ENCODE measurements at places on chromosomes 13 and 19.

DNA sequence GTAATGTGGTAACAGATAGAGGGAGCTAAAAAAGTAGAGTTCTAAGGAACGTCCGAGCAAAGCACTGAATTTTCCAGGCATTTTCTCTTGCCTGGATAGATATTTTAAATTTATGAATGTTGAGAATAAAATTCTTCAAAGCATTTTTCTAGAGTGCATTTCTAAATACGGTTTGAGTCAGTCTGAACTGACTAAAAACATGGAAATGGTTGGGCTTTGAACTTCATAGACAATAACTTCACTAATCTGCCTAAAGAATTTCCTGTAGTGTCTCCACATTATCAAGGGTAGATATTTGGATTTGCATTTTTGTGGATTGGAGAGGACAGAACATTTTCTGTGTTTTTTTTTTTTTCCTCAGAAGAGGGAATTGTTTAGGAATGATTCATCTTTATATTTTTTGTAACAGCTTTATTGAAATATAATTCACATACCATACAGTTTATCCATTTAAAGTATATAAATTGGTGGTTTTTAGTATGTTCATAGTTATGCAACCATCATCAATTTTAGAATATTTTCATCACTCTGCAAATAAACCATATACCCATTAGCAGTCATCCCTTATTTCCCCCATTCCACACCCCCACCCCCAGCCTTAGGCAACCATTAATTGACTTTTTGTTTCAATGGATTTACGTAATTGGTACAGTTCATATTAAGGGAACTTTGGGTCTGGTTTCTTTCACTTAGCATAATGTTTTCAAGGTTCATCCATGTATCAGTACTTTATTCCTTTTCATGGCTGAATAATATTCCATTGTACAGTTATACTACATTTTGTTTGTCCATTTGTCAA is 20.7 kb downstream of the GARRE1 start:
- DNase-seq, result no peak

GRCh38 chr13:27403203-27403678 is 21.2 kb upstream of the GTF3A start:
- no peak for DNase-seq

- DNase-seq, result no peak
These were observed 40.8 kb downstream of the UNC13A start for GRCh38 chr19:17647071-17648020.

DNA sequence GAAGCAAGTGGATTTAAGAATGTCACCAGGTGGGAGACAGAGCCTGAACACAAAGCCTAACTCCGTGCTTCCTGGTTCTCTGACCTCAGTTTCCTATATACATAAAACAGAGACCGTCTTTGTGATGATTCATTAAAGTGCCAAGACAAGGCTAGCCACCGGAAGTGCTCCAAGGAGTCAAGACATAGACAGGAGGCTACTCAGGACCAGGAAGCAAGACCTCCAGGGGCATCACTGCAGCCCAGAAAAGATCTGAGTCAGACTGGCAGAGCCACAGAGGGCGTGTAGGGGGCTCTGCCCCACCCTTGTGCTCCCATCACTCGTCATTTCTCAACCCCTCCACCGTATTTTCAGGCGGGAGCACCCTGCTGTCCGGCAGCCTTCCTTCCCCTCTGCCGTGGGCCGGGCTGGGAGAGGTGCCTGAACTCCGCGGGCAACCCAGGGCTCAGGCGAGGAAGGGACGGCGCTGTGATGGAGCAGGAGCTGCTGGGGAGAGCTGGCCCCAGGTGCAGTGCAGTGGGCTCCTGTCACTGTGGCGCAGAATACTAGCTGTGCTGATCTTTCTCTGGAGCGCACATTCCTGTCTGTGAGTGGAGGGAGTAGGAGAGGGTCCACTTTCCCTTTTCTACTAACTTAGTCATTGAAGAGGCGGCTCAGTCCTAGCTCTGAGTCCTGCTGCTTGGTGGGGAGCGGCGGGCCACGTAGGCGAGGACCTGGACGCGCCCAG is 134.7 kb upstream of the GPR12 start:
- no peak for DNase-seq

DNA sequence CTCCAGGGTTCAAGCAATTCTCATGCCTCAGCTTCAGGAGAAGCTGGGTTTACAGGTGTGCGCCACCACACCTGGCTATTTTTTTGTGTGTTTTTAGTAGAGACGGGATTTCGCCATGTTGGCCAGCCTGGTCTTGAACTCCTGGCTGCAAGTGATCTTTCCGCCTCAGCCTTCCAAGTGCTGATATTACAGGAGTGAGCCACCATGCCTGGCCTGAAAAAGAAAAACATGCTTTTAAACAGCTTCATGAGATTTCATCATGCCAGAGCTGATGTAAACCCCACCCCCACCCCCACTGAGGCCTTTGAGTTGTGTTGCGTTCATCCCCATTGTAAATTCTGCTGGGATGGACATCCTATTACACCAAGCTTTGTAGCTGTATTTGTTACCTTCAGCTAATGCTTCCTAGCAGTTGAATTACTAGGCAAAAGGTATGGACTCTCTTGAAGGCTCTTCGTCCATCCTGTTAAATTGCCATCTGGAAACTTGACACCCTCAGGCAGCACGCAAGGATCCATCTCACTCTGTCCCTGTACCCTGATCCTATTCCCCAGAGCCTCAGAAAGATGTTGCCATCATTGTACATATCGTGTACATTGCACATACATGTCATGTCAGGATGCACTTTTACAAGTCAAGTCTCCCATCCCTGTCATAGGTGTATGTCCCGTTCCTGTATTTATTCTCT is 47.3 kb downstream of the NFIX start:
- no peak for DNase-seq

GRCh38 chr19:39430675-39431593 is 4.8 kb downstream of the RPS16 start:
- no peak for DNase-seq

DNA sequence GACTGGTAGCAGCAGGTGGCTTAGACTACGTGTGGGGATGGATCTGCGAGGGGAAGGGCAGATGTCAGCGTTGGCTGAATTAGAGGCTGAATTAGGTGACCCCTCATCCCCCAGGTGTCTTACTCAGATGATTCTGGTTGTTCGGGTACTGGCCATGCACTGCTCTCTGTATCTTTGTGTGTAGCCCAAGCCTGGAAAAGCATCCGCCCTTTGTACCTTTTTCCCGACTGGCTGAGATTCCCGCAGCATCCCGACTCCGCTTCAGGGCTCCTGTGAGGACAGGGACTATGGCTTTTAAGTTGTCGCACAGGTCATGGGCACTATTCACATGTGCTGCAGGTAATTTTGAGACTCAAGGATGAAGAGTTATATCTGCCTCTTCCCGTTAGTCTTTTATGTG is 7.2 kb downstream of the TFDP1 start:
- no peak for DNase-seq

DNA sequence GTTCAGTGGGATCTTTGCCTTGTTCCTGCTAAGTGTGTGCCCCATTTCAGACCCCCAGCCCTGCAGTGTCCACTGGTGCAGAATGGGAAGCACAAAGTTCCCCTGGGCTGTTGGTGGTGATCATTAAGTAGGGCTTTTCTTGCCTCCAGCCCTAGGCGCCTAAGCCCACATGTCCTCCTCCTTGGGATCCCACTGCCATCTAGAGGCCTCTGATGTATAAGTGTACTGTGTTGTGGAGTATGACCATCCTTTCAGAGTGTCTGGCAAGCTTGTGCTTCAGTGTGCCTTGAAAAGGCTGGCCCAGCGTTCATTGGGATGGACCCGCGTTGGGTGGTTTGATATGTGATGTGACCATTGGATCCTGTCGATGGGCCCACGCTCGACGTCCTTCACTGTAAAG is 71.2 kb downstream of the WASF3 start:
- peak; percentile 51 for DNase-seq

- DNase-seq, result no peak
These were observed 7.0 kb upstream of the MAP2K2 start for GRCh38 chr19:4130744-4131438.

DNA sequence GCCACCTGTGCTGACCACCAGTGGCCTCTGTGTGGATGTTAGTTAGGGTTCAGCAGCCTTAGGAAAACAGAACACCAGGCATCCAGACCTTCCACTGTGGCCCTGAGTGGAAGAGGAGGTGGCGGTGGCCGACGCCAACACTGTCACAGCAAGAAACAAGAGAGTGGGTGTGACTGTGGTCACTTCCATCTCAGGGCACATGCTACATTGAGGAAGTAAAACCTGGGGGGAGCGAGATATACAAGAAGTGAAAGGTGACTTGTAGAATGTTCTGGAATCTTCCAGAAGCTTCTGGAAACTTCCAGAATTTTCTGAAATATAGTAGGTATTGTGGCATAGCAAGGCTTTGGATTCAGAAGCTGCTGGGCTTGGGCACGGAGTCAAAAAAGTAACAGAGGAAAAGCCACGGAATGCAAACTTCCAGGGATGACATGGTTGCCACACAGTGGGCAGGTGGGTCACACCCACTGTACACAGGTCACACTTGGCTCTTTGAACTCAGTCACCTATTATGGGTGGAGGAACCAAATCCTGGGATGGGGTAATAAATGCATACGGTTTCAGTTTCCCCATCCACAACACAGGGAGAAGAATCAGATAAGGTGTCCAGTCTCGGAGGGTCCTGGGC is 24.3 kb downstream of the GNG7 start:
- no peak for DNase-seq

DNA sequence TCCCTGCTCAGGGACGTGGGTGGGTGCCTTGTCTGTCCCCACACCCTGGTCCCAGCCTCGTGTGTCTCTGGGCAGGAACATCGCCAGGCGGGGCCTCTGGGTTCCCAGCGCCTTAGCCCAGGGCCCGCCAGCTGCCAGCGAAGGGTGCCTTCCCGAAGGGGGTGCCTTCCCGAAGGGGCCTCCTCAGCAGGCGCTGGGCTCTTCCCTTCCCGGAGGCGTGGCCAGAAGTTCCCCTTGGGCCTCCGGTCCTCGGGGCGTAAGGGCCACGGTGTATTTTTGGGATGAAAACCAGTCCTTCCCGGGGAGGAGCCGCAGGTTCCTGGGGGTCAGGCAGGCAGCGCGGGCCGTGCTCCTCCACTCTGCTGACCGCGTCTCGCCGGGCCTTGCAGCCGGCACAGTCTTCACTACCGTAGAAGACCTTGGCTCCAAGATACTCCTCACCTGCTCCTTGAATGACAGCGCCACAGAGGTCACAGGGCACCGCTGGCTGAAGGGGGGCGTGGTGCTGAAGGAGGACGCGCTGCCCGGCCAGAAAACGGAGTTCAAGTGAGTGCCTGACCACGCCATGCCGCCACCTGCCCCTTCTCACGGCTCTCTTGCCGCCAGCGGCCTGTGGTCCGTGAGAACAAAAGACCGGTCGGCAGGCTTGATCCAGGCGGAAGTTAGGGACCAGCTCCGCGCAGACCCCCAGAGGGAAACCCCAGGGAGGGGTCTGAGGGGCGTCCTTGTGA is 6.9 kb downstream of the BSG start:
- no peak for DNase-seq

GRCh38 chr13:33125821-33126570 is 109.8 kb downstream of the KL start:
- peak; percentile 62 for DNase-seq

GRCh38 chr13:42525035-42525504 is 48.9 kb upstream of the TNFSF11 start:
- no peak for DNase-seq

GRCh38 chr13:77729502-77730221 is 32.2 kb downstream of the SLAIN1 start:
- peak; percentile 14 for DNase-seq

DNA sequence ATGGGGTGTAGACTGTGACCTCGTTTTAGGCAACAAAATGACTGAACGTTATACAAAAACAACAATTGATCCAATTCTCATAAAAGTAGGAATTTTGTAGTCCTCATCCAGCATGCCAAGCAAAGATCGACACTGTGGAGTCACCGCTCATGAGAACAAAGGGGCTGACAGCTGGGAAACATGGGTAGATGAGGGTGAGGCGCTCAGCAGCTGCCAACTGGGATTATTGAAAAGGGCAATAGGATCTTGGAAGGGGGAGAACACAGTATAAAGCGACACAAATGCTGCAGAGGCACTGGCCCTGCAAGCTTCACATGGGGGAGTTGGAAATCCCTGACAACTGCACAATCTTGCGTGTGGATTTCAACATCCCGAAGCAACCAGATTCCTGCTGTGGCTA is 5.4 kb upstream of the ZNF765 start:
- peak; percentile 74 for DNase-seq
